ENCODE measurements at places on chromosomes 5 and 9.

DNA sequence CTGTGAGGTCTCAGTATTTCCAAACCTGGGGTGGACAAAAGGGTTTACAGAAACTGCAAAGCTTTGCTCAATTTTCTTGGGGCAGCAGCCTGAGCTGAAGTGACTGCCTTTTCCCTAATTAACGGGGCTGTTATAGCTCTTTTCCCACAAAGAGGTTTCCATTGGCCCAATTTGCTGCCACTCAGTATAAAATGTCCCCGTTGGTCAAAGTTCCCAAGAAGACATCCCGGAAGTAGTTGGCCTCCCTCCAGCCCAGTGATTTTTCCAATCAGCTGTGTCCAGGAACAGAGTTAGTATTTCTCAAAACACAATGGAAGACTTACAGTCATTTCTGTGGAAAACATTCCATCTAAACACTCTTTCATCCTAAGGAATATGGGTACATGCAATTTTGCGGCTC is 643.6 kb downstream of the ACTL7B start:
- no peak for DNase-seq

GRCh38 chr5:163677092-163677491 is 171.7 kb downstream of the MAT2B start:
- DNase-seq = no peak

GRCh38 chr5:100838048-100838473 is 65.0 kb downstream of the ST8SIA4 start:
- no peak for DNase-seq

DNA sequence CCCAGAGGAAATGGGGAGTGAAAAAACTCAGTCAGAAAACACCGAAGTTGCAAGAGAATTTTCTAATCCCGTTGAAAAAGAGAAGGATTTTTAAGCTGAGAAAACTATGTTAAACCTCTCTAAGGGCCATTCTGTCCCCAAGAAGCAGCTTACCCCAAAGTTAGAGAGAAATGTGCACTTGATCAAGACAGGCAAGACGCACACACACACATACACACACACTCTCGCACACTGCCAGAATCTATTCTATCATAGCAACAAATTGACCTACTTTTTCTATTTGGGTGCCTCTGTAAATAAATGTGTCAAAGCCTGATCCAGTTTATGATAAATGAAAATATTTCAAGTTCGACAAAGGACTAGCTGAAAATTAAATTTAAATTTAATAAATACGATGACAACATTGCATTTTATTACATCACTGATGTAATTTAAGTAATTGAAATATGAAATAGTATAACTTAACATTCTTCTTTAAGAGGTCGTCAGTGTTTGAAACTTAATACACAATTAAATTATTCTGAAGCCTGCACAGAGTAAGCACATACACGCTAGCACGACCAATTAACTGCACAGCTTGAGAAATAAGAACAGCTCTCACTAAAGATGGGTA is 5.9 kb downstream of the NFIL3 start:
- no peak for DNase-seq

Measured in NCI-H2081 treated with DMSO at 0.1 percent for 48 hours (cell line).